ENCODE measurements at places on chromosomes 2 and 18. TPM values are rescaled to one million over a fixed set of nuclear protein-coding genes. Genes with fewer than 3 reads are reported as not detected.

- no peak for DNase-seq
These were observed 159.7 kb downstream of the SMAD7 start for GRCh38 chr18:48790869-48791635.

GRCh38 chr18:57743008-57743407 is 60.1 kb downstream of the ATP8B1 start:
- DNase-seq = no peak

DNA sequence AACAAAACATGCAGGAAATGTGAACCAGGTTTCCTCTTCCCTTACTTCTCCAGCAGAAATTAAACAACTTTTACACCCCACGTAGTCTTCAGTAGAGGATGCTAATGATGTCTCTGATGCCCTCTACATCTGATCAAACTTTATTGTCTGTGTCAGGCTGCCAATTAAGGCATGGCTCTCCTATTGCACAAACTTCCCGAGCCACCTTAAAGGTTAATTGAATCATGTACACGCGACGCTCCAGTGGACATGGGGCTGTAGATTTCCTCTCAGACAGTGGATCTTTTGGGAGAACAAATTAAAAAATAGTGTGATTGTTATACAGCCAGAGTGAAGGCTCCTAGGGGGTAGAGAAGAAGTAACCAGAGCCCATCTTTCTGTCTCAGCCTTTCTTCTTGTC is 301.6 kb downstream of the SMAD2 start:
- DNase-seq = no peak

The DSG1 gene
- total RNA-seq = not detected

The DOCK10 gene
- 4.6 TPM for total RNA-seq

The ABCG5 gene
- not detected for total RNA-seq

GRCh38 chr2:26648516-26648915 is 7.3 kb upstream of the CIB4 start:
- no peak for DNase-seq

DNA sequence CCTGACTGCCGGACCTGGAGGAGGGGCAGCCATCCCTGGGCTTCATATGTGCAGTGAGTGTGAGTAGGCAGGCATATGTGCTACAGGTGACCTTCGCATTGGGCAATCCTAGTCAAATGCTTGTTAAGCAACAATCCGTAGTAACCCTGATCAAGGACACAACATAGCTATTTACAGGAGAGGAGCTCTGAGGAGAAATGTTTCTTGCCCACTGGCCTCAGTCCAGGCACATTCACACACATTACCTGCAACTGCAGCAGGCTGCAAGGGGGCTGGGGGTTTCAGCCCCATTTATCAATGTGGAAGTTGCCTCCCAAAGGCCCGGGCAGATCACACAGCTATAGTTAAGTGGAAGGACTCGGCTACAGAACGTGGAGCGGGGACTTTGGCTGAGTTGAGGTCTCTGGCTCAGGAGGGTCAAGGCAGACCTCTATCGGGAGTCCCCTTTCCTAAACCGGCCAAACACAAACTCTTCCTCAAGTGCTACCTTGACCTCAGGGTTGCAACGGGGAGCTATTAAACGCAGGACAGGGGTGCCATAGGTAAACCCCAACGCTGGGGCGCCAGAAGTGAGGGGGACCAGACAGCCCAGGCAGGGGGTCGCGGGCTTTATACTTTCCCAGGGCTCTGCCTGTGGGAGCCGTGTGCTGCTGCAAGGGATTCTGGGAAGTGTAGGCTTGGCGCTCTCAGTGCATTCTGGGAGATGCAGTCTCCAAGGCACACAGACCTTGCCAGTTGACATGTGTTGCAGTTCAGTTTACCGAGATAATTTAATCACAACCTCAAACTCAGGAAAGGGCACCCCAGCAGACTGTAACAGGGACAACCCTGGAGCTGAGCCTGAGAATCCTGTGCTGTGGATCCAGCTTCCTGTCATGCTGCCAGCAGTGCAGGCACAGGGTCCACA is 9.4 kb downstream of the KHK start:
- no peak for DNase-seq

- no peak for DNase-seq
These were observed 162.9 kb downstream of the CNTNAP5 start for GRCh38 chr2:124187948-124188347.

- DNase-seq = no peak
These were observed 75.8 kb downstream of the KIDINS220 start for GRCh38 chr2:8761529-8762164.

The KIAA2012 gene
- not detected for total RNA-seq

DNA sequence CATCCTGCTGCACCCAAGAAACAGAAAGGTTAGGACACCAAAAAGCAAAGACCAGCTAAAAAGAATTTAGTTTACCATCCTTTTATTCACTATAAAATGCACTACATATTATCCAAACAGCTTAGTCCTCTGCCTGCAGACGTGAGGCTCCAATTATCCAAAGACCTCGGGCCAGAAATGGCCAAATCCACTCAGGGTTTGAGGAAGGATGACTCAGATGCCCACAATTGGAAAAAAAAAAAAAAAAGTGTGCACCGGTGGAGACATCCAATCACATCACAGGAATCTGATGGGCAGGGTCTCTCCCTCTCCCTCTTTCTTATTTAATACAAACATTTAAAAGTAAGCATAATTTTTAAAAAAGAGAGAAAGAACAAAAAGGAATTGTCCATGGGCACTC is 65.7 kb downstream of the TRABD2A start:
- no peak for DNase-seq

- DNase-seq = no peak
These were observed 12.1 kb upstream of the LCT start for GRCh38 chr2:135849087-135849486.

DNA sequence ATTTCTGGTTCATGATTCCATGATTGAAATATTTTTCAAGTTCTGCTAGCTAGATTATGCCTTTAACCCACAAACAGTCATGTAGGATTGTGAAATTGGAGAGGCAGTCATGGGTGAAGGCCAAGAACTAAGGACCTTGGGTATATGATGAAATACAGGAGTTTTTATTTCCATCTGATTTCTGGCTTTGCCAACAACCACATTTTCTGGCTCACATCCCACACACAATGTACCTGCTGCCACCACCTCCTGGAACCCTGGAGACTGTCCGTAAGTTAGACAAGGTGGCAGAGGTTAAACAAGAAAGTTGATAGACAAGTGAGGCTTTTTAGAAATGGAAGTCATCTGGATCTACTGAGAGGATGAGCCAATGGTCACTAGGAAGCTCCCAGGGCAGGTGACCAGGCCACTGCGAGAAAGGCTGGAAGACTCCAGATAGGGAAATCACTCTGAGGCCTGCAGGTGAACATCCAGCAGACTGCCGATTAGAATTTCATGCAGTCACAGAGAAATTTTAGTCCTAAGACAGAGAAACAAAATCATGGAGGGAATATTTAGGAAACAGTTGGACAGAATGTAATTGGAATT is 402.0 kb downstream of the ALK start:
- DNase-seq = no peak

The UGT1A3 gene
- total RNA-seq = not detected

GRCh38 chr2:180122874-180123273 is 115.8 kb upstream of the CWC22 start:
- DNase-seq = no peak

The CDH2 gene
- total RNA-seq = 210 TPM

The KCNG2 gene
- total RNA-seq = not detected

- no peak for DNase-seq
These were observed 62.3 kb upstream of the BOD1L2 start for GRCh38 chr18:57084331-57085271.

DNA sequence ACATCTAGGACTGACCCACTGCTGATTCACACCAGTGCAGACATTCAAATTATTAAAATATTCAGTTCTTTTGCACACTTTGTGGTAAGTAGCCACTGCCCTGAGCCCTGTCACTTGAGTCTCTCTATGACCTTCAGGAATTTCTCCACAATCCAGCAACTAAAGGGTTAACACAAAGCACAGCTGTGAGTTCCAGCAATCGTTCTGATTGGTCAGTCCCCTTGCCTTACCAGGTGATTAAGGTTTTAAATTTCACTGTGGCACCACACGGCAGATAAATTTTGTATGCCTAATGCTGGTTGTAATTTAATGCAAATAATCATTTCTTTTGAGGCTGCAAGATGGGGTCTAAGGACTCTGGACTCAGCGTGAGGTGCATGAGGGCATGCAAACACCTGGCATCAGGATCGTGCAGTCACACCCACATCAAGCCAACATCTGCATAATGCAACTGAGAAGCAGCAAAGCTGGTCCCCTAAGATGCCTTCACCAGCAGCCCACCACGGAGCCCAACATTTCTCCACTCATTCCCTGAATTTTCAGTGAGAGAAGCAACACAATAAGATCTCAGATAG is 36.6 kb downstream of the SLC14A1 start:
- no peak for DNase-seq

The ING5 gene
- total RNA-seq = 57.8 TPM
